ENCODE measurements at places on chromosomes 7 and 10.

- DNase-seq: no peak
Observed at GRCh38 chr10:13518076-13518692, 10.6 kb downstream of the BEND7 start.

DNA sequence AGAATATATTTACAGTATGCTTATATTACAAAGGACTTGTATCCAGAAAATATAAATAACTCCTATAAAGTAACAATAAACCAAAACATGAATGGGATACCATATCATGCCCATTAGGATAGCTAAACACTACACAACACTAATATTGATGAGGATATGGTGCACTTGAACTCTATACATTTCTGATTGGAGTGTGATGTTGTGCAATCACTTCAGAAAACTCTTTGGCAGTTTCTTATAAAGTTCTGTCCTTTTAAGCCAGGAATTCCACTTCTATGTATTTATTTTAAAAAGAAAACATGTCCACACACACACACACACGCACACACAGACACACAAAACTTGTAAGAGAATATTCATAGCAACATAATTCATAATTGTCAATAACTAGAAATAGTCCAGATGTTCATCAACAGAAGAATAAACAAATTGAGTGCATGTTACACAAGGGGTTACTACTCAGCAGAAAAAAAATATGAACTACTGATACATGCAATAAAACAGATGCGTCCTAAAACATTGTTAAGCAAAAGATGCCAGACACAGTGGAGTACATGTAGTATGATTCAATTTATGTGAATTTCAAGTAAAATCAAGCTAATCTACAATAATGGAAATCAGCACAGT, 416.0 kb downstream of the PLXDC2 start:
- DNase-seq: no peak

- no peak for DNase-seq
Observed at GRCh38 chr10:79139124-79139835, 70.5 kb downstream of the ZMIZ1 start.

DNA sequence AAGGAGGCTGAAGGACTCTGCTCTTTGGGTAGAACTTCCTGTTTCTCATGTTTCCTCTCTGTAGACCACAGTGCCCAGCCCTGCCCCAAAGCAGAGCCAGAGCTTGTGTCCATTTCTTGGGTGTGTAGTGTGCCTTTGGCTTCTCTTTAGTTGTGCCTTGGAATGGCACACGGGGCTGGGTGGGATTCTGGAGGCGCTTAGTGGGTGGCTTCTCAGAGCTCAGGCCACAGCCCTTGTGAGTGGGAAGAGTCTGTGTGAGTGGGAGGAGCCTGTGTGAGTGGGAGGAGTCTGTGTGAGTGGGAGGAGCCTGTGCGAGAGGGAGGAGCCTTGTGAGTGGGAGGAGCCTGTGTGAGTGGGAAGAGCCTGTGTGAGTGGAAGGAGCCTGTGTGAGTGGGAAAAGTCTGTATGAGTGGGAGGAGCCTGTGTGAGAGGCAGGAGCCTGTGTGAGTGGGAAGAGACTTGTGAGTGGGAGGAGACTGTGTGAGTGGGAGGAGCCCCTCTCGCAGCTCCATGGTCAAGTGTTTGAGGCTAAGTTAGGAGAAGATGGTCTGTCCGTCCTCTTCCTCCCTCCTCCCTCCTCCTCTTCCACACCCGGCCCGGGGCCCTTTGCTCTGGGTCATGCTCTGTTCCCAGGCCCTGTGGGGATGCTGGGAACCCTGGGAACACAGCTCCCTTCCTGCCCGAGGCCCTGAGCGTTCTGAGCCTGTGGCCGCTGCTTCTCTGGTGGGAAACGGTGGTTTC, 153.0 kb downstream of the GRK5 start:
- DNase-seq: no peak

DNA sequence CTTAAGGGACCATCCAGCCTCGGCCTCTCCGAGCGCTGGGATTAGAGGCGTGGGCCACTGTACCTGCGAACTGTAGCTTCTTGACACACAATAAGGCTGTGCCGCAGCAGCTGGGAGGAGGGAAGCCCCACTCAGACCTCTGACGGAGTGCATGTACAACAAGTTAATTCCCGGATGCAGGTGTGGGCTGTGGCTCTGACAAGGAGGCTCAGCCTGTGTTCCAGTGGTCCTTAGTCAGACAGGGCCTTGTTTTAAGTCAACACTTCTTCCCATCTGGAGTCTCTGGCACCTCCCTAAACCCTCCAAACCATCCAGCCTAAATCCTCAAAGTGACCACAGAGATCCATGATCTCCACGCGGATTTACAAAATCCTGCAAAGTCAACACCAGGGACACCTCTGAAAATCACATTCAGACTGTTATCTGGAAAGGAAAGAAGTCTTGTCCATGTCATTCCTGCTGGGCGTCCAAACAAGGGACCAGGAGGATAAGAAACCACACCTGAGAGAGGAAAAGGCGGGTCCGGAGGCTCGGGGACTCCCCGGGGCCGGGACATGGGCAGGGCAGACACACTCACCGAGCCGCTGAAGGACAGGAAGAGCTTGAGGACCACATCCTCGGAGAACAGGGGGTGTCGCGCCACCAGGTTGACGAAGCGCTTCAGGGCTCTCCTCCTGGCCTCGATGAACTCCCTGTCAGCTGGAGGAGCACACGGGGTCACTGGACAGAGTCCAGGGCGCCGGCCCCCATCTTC, 29.4 kb downstream of the NUDT1 start:
- no peak for DNase-seq

GRCh38 chr10:34861293-34862021, 46.4 kb upstream of the PARD3 start:
- no peak for DNase-seq

- DNase-seq: no peak
Observed at GRCh38 chr10:87750817-87751216, 67.2 kb downstream of the ATAD1 start.

GRCh38 chr7:47493976-47494911, 87.7 kb downstream of the TNS3 start:
- DNase-seq: no peak

DNA sequence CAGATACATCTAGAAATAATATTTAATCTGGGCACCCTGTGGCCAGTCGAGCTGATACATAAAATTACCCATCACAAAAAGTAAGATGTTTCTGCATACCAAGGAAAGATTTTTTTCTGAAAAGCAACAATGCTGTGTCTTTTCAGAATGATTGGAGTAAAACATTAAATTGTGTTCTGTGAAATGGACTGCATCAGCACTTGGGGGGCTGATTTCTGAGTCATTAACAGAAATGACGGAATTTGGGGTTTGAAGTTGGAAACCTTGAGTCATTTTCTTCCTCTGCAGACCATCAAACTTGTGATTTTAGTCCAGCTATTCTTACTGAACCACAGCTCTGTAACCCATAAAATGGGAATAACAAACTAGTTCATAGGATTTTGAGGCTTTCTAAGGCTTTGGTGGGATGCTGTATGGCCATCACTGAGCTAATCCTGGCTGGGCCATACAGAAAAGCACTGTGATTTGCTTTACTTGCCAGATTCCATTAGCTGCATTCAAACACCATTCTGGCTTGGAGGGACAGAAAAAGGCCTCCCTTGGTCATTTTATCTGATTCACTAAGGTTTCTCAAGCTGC, 739.4 kb upstream of the IGFBP3 start:
- no peak for DNase-seq

- no peak for DNase-seq
Observed at GRCh38 chr10:13853854-13854253, 267.1 kb downstream of the PRPF18 start.

DNA sequence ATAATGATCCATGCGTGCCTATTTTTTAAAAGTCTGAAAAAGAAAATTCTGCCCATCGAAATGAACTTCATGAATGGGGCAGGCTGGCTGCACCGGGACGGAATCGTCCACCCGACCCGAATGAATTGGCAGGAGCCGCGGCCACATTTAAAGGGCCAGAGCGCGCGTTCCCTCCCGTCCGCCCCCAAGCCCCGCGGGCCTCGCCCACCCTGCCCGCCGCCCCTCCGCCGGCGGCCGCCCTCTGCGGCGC, 319 bp upstream of the GATA3 start:
- DNase-seq: no peak

DNA sequence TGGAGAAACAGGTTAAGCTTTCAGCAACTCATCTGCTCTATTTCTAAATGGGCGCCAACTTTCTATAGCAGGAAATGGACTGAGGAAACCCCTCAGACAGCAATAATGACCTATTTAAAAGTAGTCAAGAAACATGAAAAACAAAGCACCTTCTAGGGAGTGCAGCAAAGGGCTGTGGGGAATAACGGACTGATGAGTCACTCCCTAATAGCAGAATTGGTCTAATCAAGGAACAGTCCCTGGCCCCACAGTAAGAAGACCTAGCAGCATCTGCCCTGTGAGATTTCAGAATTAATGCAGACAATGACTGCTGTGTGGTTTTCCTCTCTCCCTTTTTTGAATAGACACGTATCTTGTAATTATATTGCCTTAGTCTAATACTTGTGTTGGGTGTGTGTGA, 602.9 kb downstream of the IPMK start:
- no peak for DNase-seq

- no peak for DNase-seq
Observed at GRCh38 chr7:6166443-6166891, 106.0 kb downstream of the CYTH3 start.

DNA sequence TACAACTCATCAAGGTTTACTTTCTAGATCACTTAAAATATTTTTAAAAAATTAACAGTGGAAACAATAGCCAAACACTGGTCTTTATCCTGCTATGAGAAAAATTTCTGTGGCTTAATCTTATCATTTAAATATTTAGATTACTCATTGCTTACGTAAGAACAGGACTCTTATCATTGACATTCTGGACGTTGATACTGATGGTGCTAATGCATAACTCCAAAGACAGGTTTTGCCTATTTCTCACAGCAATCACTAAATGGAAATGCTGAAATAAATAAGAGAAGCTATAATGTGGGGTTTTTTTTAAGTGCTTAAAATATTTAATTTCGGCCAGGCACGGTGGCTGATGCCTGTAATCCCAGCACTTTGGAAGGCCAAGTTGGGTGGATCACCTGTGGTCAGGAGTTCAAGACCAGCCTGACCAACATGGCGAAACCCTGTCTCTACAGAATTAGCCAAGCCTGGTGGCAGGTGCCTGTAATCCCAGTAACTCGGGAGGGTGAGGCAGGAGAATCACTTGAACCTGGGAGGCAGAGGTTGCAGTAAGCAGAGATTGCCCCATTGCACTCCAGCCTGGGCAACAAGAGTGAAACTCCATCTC, 195.0 kb downstream of the HGF start:
- no peak for DNase-seq

- no peak for DNase-seq
Observed at GRCh38 chr10:115219203-115219602, 126.0 kb downstream of the ATRNL1 start.

DNA sequence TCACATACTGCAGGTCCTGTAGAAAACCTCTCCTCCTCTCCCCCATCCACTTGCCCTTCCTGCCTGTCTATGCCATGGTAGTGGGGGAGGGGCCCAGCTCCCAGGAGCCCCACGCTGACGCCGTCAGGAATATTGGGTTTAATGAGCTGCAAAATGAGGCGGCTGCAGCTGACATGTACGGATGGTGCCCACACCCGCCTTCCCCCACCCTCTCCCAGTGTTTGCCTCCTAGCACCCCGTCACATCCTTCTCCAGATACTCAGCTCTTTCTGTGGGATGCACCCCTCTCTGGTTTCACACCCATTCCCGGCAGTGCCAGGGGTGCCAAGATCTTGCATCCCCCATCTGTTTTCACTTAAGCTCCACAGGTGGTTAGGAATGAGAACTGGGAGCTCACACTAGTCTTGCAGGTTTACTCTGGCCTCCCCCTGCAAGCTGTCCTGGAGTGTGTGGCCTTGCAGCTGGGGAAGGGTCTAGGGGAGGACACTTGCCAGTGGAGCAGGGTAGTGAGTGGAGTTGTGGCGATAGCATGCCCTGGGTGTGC, 26.1 kb downstream of the GBX1 start:
- DNase-seq: no peak

- DNase-seq: no peak
Observed at GRCh38 chr10:7407368-7408290, 3.2 kb downstream of the SFMBT2 start.

DNA sequence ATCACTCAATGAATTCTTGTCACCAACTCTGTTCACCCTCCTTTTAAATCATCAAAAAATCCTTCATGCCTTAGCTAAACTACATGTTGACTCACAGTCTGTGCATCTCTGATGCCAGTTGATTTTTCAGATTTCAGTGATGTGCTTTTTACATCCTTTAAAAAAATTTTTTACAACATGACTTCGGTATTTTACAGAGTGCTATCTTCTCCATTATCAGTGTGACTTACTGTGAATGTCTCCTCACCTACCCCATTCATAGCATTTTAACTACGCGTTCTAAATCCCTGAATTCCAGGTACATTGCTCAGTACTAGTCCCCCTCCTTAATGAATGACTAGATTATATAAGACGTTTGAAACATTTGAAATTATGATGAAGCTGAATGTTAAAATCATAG, 98.7 kb downstream of the DNAH11 start:
- DNase-seq: no peak

DNA sequence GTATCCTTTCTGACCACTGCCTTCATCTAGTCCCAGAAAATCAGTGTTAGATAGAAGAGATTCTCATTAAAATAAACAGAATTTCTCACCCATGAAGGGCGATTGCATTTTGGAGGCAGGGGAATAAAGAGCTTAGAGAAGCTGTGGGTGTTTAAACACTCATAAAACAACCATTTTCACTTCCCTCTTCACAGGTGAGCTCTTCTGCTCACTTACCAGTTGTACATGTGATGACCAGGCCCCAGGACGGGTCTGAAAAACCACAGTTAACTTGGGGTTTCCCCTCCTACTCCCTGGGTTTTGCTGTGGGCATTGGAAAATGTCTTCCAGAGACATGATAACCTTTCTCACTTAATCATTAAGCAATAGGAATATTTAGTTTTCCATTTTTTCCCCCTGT, 411.6 kb upstream of the DPP6 start:
- DNase-seq: no peak

DNA sequence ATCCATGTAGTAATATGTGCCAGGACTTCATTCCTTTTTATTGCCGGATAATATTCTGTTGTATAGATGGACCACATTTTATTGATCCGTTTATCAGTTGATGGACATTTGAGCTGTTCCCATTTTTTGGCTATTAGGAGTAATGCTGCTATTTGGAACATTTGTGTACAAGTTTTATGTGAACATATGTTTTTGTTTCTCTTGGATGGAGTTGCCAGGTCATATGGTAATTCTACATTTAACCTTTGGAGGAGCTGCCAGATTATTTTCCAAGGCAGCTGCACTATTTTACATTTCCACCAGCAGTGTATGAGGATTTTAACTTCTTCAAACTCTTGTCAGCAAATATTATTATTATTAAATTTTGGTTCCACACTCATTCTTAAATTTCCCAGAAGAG, 59.2 kb downstream of the C10orf90 start:
- DNase-seq: no peak

Measured in stimulated activated CD4-positive, alpha-beta T cell treated with anti-CD3 and anti-CD28 coated beads, Interleukin-15, amount 100 ng/mL, for 48 hours (primary cell).